HCEC 1CT (cell line): ENCODE measurements at places on chromosomes 12 and 14.

- no peak for DNase-seq
Measured at GRCh38 chr12:108678104-108678730, 44.5 kb upstream of the SELPLG start.

DNA sequence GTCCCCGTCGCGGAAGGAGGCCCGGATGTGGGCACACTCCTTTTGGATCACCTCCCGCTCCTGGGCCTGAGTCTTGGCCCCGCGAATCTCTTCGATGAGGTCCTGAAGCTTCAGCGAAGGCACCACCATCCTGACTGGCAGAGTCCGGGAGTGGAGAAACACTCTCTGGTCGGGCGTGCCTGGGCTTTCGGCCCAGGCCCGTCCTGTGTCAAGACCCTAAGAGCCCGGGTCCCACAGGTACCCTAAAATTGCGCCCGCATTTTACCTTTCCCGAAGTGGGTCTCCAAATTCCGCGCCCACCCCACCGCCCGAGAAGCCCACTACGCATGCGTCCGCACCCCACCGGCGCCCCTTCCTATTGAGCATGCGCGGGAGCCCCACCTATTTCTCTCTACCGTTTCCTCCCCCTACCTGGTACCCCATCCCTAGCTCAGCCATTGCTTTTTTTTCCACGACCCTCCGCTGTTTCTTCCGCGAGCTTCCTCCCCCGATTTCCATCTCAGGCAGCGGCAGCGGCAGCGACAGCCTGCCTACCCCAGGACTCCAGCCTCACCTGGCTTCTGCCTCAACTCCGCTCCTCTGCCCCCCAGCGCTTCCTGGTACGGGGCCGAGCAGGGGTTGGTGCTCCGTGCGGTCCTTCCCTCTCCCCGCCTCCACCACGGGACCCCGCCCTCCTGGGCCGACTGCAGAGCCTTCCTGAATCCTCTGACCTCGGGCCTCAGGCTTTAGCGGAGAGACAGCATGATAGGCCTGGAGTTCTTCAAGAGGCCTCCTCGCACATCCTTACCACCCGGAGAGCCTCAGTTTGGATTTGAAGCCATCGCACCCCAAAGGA is at the start of gene AP1G2:
TSS of gene AP1G2 (minus strand) at position 606 of the 835 bp plus-strand sequence. CDS start at position 129, 477 bp downstream.
- peak; percentile 56 for DNase-seq

GRCh38 chr12:57793920-57794319 is 11.3 kb downstream of the TSFM start:
- peak; percentile 85 for DNase-seq

GRCh38 chr14:50335389-50335788 is 23.3 kb downstream of the DMAC2L start:
- DNase-seq = peak; percentile 74

DNA sequence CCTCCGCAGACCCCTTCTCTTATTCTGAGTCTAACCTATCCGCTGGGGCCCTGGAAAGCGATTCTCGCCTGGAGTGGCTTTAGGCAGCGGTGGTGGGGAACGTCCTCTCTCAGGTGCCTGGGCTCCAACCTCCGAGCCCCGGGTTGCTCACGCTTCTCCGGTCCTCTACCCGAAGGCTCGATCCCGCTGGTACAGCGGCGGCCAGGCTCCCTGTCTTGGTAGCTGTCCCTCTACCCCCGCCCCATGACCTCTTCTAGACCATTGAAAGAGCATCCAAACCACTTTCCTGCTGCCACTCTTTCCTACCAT is 505 bp upstream of the HEBP1 start:
- DNase-seq = peak; percentile 39

DNA sequence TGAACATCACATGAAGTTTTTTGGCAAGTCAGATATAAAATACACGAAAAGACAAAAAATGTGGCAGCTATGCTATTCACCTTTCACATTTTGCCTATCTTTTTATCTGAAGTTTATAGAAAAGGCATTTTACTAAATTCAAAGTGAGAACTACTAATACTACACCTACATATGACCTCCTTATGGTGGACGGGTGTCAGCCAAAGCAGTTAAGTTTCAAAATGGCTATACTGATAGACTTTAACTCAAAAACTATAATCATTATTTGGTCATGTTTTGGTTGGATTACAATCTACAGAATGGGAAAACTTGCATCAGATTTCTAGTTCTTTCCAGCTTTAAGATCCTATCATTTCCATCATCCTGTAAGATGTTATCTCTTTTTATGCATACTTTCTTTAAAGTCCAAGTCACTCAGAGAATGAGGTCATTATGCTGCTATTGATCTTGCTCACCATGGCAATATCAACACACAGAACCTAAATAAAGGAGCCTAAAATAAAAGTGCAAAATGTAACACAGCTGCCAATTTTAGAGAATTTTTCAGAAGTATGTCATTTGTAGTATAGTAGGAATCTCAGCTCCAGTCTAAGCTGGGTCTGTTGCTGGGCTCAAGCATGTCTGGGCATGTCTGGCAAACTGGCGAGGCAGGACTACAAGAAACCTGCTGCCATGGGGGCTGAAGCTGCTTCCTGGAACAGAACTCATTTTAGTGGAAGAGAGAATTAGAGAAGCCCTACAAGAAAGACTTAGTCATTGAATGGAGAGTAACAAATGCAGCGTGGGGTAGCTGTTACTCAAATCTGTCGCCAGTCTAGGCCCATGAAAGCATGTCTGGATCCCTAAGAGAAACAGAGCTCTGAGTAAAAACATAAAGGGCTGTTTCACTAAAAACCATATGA is 7.6 kb upstream of the AEBP2 start:
- no peak for DNase-seq

DNA sequence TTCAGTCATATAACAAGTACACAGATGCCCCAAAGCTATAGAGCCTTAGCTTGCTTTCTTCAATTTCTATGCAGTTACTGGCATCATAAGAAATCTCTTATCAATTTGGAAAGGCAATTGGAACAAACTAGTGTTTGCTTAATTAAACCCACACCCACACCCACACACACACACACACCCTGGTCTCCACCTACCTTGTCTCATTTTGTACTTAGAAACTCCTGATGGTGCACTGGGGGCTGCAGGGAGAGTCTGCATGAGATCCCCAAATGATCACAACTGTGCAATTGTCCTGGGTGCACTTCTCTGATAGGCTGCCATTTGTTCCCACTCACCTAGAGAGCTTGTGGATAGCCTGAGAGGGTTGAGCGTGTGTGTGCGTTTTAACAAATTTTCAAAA is 40.5 kb upstream of the PTCSC3 start:
- DNase-seq = no peak

DNA sequence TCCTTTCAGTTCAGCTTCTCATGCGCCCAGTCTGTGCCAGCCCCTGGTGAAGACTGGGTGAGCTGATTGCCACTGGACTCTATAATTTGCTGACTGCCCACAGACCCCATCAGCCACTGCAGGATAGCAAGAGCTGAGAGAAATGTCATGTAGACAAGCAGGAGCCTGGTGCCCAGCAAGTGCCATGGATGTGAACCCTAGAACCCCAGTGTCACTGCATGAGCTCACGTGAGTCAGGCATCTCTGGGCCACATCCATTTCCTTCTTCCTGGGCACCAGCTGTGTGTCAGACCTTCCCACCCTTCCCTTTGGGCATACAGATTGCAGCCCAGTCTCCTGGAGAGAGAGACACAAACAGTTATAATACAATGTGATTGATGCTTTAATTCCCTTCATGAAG is 73.8 kb downstream of the NTF3 start:
- DNase-seq = no peak

DNA sequence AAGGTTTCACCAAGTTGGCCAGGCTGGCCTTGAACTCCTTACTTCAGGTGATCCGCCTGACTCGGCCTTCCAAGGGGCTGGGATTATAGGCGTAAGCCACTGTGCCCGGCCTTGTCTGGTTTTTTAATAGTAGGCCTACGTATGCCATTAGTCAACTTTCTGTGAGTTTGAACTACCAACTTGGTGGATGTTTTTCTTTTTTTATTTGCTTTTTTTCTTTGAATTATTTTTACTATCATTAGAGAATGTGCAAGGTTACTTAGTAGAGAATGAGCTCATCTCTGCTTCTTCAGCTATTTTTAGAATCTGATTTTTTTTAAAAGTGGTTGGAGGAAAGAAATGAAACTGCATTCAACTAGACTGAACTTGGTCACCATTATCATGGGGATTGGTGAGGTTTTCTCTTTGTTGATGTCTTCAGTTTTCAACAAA is 51.4 kb downstream of the HMGA2 start:
- no peak for DNase-seq

- DNase-seq = peak; percentile 74
Measured at GRCh38 chr14:26820138-26820537, 222.3 kb upstream of the NOVA1 start.

DNA sequence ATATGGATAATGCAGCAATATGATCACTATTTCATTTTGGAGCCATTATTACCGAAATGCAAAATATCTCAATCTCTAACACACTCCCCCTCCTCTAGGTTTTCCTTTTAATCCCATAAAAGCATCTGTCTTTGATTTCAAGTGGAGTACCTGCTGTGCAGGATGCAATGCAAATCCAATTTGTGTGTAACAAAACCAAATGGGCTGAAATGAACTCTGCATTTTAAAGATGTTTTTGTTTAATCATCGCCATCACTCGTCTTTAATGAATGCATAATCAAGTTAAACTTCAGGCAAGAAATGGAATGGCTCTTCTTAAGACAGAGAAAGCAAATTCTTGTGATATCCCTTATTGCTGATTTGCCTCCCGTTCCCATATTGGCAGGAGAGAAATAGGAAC is 114.3 kb downstream of the SLC15A5 start:
- no peak for DNase-seq

DNA sequence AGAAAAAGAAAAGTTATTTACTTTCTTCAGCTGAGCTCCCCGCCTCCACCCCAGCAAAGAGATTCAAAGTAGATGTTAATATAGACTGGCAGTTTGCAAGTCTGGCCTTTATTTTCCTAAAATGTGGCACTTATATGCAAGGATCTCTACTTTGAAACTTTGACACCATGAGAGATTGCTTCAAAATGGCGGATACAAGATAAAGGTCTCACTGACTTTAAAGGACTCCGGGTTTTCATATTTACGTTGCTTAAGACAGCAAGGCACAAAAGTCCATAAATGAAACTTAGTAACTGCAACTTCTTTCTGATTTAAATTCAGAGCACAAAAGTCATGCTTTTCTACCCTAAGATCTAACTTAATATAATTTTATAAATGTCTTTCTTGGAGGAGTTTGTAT is 3.5 kb downstream of the OTX2 start:
- no peak for DNase-seq

- no peak for DNase-seq
Measured at GRCh38 chr12:42923583-42923982, 334.0 kb upstream of the PRICKLE1 start.

GRCh38 chr12:39897315-39897714 is 208.6 kb downstream of the SLC2A13 start:
- DNase-seq = no peak

GRCh38 chr12:105466901-105467598 is 136.6 kb downstream of the C12orf75 start:
- no peak for DNase-seq
